ENCODE measurements at places on chromosomes 4 and X. TPM values are rescaled to one million over a fixed set of nuclear protein-coding genes. Genes with fewer than 3 reads are reported as not detected.
A peak's percentile ranks its signal among the peaks of the same experiment; 100 is the strongest.

METTL14 gene
- 74.8 TPM for total RNA-seq

PDE6B gene
- 20.7 TPM for total RNA-seq

GRCh38 chrX:139204898-139205667 lies 325.5 kb upstream of the F9 start:
- DNase-seq = no peak

DNA sequence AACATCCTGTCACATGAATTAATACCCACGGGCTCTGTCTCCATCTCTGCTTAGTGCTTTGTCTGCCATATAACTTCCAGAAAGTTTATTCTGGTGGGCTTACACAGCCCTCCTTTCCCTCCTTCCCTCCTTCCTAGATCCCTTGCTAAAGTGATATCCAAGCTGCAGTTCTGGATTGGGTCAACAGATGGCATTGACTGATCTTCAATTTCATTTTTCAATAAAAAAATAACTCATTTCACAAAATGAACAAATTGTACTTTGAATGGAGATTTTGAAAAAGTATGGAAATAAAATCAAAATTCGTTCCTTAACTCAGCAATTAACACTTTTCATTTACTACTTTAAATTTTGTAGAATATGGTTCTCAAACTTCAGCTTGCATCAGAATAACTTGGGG lies 94.9 kb downstream of the NXF2 start:
- no peak for DNase-seq

- DNase-seq = no peak
Measured at GRCh38 chr4:127188847-127189246, 443.9 kb upstream of the INTU start.

DNA sequence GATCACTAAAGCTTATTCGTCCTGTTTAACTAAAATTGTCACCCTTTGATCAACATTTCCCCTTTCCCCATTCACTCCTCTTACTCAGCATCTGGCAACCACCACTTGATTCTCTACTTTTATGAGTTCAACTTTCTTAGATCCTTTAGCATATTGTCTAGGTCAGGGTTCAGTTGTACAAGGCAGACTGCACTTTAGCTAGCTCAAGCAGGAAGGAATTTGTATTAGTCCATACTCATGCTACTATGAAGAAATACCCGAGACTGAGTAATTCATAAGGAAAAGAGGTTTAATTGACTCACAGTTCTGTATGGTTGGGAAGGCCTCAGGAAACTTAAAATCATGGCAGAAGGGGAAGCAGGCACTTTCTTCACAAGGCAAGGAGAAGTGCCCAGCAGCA lies 44.3 kb downstream of the TASL start:
- no peak for DNase-seq

DNA sequence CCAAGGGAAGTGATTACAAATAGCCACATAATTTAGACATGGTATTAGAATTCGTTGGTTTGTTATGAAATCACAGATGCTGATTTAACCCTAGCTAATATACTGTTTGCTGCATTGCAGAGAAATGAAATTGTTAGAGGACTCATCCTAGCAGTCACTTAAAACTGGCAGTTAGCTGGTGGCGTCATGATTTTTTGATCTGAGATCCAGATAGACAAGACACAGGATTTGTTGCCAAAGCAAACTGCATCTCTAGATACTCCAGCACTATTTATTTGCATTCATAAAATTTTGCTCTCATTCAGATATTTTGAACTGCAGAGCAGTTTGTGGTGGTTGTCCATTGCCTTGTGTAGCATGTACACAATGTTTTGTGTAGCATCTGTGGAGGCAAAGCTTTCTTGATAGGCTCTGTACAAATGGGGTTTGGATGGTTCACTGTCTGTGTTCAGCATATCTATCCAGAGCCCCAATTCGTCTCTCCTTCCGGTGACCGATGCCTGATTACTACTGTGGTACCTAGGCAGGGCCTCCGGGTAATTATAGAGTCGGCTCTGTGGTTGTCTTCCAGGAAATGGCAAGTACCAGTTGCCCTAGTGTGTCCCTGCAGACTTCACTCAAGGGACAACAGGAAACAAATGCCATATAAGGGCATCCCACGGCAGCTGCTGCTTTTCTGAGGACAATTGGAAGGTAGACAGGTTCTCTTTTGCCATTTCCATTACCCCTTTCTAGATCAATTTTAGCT lies 30.1 kb upstream of the SPARCL1 start:
- DNase-seq = peak; percentile 49

DNA sequence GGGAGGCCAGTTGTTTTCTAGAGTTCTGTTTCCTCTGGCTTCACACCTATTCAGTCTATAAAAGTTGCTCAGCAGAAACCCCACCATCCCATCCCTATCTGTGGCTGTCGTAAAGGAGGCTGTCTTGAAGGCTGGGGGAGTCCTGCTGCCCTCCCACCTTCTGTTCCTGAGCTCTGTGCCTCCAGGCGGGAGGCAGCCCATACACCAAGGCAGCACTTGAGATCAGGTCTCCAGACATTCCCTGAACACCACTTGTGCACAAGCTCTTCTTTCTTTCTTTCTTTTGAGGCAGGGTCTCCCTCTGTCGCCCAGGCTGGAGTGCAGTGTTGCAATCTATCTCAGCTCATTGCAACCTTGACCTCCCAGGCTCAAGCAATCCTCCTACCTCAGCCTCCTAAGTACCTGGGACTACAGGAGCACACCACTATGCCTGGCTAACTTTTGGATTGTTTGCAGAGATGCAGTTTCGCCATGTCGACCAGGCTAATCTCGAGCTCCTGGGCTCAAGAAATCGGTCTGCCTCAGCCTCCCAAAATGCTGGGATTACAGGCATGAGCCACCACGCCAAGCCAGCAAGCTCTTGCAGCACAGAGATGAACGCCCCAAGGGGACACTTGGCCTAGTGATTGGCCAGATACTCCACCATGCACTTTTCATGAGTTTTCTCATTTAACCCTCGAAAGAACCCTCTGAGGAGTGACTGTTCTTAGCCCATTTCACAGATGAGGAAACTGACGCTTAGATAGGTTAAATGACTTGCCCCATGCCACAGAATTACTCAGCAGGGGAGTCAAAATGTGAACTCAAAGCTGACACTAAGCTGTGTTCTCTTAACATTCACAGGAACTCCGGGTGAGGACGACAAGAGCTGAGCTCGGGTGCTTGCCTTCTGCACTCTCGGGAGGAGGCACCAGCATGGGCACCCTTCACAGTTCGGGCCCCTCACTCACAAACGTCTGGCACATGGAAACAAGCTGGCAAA lies 55.8 kb upstream of the ENPP6 start:
- DNase-seq = no peak

GRCh38 chr4:16045687-16046086 lies 38.1 kb downstream of the PROM1 start:
- no peak for DNase-seq

DNA sequence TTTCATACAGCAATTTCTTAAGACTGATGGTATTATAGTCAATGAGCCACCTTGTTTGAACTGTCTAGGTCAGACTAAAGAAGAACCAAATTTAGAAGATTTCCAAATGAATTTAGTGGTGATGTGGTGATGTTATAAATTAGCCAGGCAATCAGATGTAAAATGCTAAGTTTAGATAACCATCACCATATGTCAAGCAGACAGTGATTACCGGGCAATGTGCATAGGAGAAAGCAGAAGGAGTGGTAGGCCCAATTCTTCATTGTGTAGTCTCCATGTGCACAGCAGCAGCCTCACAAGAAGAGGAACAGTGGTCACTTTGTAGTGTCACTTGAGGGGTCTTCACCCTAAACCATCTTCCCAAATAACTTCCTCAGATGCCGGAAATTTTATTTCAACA lies 198.8 kb downstream of the ANTXR2 start:
- DNase-seq = no peak

- no peak for DNase-seq
Measured at GRCh38 chr4:61540944-61541343, 340.8 kb downstream of the ADGRL3 start.
